ENCODE measurements at places on chromosomes 6 and 20.

- DNase-seq: no peak
Observed at GRCh38 chr6:80250391-80250997, 144.0 kb downstream of the BCKDHB start.

DNA sequence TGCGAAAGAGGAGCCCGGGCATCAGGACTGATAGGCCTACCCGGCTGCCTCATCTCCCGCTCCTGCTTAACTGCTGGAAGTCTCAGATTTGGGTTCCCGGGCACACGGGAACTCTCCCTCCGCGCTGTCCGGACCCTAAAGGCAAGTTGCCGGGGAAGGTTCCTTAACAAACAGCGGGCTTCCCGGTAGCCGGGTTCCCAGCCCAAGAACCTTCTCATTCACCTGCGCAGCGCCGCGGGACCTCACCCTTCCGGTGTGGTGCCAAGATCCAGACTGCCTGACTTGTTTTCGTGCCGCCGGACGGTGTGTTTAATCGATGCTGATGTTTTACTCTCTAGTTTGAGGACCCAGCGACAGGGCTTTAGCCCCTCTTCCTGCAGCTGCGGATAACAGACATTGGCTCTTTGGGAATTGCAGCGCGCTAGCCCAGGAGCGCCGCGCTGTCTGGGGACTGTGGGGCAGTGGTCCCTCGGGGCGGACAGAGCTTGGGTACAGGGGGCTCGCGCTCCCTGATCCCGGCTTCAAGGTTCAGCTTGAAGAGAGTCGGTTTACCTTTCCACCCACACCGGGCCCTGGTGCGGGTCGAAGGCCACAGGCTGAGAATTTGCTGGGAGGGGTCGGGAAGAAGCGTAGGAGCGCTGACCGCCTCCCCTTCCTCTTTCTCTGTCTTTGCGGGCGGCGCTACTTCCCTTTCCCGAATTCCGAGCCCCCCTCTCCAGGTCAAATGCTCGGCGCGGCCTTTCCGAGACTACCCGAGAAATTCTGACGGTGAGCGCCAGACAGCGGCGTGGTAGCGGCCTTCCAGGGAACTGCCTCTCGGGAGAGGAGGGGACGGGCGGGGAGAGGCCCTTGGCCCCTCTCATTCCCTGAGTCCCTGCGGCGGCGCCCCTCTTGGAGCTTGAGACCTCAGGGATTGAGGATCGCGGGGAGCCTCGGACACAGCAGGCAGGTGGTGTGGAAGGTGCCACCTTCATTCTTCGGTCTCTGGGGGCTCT is 17.2 kb downstream of the ABT1 start:
- no peak for DNase-seq

DNA sequence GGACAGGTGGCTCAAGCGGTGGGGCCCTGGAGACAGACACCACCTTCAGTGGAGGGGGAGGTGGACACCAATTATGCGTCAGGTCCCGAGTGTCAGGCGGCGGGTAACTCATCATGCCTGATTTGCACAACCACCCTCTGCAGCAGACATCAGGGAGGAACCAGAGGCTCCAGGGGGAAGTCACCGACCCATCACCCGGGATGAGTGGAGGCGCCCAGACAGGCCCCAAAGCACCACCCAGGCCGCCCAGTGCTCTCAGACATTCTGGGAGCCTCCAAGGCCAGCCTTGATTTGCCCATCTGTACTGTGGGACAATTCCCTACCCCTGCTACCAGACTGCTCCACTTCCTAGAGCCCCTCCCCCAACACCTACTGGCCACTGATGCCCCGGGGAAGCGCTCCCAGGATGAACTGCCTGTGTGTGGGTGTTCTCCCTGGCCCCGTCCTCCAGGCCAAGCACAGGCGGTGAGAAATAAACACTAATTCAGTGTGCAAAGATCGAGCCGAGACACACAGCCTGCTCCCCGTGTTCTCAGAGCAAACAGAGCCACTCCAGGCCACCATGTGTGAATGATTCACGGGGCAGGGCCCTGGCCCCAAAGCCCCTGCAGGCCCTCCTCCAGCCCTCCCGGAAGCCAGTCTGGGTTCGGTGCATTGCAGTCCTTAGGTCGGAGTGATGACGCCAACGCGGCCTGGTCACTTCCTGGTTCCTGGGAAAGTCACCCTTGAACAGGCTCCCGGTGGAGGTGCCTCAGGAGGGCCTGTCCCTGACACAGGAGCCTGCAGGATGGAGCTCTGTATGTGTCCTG is 107.2 kb downstream of the ASXL1 start:
- DNase-seq: no peak

- no peak for DNase-seq
Observed at GRCh38 chr20:42485556-42485955, 704.1 kb downstream of the PTPRT start.

- DNase-seq: peak; percentile 5
Observed at GRCh38 chr20:584161-584970, 25.7 kb downstream of the TCF15 start.

DNA sequence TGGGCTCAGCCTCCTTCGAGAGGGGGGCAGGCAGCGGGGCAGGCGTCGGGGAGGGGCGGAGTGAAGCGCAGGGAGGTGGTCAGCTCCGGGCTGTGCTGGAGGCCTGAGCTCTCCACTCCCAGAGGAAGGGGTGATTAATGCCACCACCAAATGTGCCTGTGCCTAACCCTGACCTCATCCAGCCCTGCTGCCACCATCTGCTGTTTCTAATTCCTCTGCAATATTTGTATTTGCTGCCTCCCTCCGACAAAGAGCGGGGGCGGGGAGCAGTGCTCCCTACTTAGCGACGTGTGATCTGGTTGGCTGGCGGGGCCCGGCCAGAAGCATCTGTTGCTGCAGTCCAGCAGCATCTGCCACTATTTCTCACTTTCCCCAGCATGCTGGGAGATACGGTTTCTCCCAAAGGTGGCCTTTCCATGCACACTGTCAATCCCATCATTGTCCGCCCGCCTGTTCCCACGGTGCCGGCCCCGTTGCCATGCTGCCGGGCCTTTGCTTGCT is 47.0 kb downstream of the DLL1 start:
- no peak for DNase-seq

DNA sequence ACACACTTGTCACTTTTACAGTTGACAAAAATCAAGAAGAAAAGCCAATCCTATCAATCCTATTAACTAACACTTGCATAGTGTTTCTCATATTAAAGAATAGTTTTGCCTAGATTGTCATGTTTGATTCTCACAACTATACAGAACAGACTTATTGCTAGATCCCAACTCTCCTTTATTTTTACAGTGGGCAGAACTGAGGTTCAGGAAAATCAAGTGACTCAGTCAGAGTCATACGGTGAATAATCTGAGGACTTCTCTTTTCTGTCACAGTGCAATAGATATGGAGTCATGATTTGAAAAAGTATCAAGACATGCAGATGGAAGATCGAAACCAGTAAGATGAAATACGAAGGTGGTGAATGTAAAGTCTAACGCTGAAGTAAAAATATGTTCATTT is 195.1 kb upstream of the CITED2 start:
- no peak for DNase-seq

DNA sequence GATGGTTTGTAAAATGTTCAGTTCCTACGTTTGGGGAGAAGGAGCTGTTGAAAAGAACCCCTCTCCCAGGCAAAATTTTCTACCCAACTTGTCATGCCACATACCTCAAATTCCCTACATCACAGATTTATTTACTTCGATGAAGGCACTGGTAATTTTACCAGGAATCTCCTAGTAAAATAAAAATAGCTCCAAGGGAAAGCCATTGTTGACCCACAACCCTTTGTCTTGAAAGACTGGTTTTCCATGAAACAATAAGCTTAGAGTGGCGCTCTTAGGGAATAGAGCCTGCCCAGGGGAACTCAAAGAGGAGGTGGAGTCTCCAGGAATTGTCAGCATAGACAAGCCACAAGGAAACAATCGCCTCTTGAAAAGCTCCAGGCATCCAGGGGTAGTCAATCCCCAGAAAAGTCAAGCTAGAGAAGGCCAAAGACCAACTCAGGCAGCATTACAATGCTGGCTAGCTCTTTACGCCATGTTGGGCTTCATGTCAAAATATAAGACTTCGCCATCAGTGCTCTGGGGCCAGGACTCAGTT is 99.2 kb upstream of the RREB1 start:
- DNase-seq: no peak
